ENCODE measurements at places on chromosomes 3 and 15. TPM values are rescaled to one million over a fixed set of nuclear protein-coding genes. Genes with fewer than 3 reads are reported as not detected.

The GOLGA6B gene
- polyA plus RNA-seq: not detected

The CEP63 gene
- 30.9 TPM for polyA plus RNA-seq

The TMEM40 gene
- 24.9 TPM for polyA plus RNA-seq

The HHATL gene
- polyA plus RNA-seq: 85.0 TPM

The SCAANT1 gene
- 1.0 TPM for polyA plus RNA-seq

The ZNF80 gene
- 0.17 TPM for polyA plus RNA-seq

The CIDEC gene
- 0.53 TPM for polyA plus RNA-seq

The NECTIN3 gene
- polyA plus RNA-seq: 23.9 TPM

The FGF7 gene
- 19.2 TPM for polyA plus RNA-seq

The SKOR1 gene
- 0.35 TPM for polyA plus RNA-seq

The ADGRG7 gene
- not detected for polyA plus RNA-seq

The TMEM207 gene
- not detected for polyA plus RNA-seq

The KBTBD8 gene
- 4.7 TPM for polyA plus RNA-seq

All from muscle of back (tissue), 13 donors.